ENCODE measurements at places on chromosomes 3 and 15. TPM values are rescaled to one million over a fixed set of nuclear protein-coding genes. Genes with fewer than 3 reads are reported as not detected.

The NAALADL2 gene
- polyA plus RNA-seq = not detected

The CX3CR1 gene
- polyA plus RNA-seq = 1.6 TPM

The ACTRT3 gene
- 0.20 TPM for polyA plus RNA-seq

The PGBD4 gene
- polyA plus RNA-seq = 2.2 TPM

The DUOX1 gene
- 4.2 TPM for polyA plus RNA-seq

The GHSR gene
- not detected for polyA plus RNA-seq

- DNase-seq = no peak
- peaks cover 21% of the 10 kb centered on the region for H3K27me3 ChIP-seq
- no peaks in the 10 kb centered on the region for H3K36me3 ChIP-seq
- H3K27ac ChIP-seq = no peak overlapping the region
These were observed 31.0 kb upstream of the OR5K4 start for GRCh38 chr3:98322686-98323085.

GRCh38 chr15:53511175-53511574 is 248.3 kb downstream of the WDR72 start:
- no peaks in the 10 kb centered on the region for H3K27me3 ChIP-seq
- no peak overlapping the region for H3K4me3 ChIP-seq
- no peaks in the 10 kb centered on the region for H3K36me3 ChIP-seq

DNA sequence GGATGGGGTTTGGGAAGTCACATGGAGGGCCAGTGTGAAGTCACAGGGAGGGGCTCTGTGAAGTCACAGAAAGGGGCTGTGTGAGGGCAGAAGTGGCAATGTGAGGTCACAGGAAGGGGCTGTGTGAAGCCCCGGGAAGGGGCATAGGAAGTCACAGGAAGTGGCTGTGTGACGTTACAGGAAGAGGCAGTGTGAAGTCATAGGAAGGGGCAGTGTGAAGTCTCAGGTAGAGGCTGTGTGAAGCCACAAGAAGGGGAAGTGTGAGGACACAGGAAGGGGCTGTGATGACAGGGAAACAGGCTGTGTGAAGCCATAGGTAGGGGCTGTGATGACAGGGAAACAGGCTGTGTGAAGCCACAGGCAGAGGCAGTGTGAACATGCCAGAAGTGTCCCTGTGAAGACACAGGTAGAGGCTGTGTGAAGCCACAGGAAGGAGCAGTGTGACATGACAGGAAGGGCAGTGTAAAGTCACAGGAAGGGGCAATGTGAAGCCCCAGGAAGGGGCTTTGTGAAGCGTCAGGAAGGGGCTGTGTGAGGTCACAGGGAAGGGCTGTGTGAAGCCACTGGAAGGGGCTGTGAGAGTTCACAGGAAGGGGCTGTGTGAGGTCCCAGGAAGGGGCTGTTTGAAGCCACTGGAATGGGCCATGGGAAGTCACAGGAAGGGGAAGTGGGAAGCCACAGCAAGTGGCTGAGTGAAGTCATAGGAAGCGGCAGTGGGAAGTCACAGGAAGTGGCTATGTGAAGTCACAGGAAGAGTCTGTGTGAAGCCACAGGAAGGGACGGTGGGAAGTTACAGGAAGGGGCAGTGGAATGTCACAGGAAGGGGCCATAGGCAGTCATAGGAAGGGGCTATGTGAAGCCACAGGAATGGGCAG is 37.1 kb downstream of the GASK1A start:
- H3K27me3 ChIP-seq = no peaks in the 10 kb centered on the region
- no peak overlapping the region for H3K27ac ChIP-seq
- H3K36me3 ChIP-seq = no peaks in the 10 kb centered on the region
- H3K4me3 ChIP-seq = no peak overlapping the region

- H3K36me3 ChIP-seq = no peaks in the 10 kb centered on the region
- no peak overlapping the region for H3K4me3 ChIP-seq
- no peak overlapping the region for H3K27ac ChIP-seq
- no peaks in the 10 kb centered on the region for H3K4me1 ChIP-seq
- DNase-seq = no peak
- H3K27me3 ChIP-seq = no peaks in the 10 kb centered on the region
These were observed 121.6 kb upstream of the GRM7 start for GRCh38 chr3:6739288-6739687.

DNA sequence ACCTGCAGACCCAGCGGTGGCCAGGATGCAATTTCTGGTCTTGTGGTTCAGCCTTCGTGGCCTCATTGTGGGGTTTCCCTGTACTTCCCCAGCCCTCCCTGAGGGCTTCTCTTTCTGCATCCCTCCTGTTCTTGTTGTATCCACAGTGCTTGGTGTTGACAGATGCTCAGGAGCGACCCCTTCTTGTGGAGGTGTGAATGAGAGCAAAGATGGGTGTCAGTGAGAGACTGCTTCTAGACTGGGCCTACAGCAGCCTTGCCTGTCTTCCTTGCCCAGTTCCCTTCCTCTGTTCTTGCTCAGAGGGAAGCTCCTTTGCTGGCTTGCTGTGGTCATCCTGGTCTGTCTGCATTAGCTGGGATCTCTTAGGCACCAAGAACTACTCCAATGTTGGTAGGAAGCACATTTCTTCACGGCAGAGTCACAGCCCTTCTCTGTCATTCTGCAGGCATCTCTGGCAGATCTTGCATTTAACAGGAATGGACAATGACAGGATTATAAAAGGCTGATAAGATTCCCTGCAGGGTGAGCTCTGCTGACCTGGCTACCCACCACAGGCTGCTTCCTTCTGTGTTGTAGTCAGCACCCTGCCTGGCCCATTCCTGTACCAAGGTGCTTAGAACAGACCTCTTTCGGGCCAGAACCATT is 317.8 kb upstream of the C2CD4B start:
- H3K4me3 ChIP-seq = no peak overlapping the region
- no peaks in the 10 kb centered on the region for H3K4me1 ChIP-seq
- no peak for DNase-seq

GRCh38 chr15:77033729-77034671 is 36.9 kb downstream of the TSPAN3 start:
- H3K4me1 ChIP-seq = peaks cover 19% of the 10 kb centered on the region
- H3K27me3 ChIP-seq = no peaks in the 10 kb centered on the region
- no peak overlapping the region for H3K4me3 ChIP-seq
- no peak for DNase-seq
- no peaks in the 10 kb centered on the region for H3K36me3 ChIP-seq
- no peak overlapping the region for H3K27ac ChIP-seq

- H3K27me3 ChIP-seq = no peaks in the 10 kb centered on the region
- peaks cover 14% of the 10 kb centered on the region for H3K4me1 ChIP-seq
- no peak overlapping the region for H3K4me3 ChIP-seq
These were observed 36.7 kb upstream of the CP start for GRCh38 chr3:149258298-149258697.

- H3K27me3 ChIP-seq = no peaks in the 10 kb centered on the region
- H3K36me3 ChIP-seq = no peaks in the 10 kb centered on the region
- H3K4me1 ChIP-seq = no peaks in the 10 kb centered on the region
- no peak overlapping the region for H3K4me3 ChIP-seq
- H3K27ac ChIP-seq = no peak overlapping the region
- DNase-seq = no peak
These were observed 308.2 kb upstream of the ADAMTS9 start for GRCh38 chr3:64995857-64996551.

DNA sequence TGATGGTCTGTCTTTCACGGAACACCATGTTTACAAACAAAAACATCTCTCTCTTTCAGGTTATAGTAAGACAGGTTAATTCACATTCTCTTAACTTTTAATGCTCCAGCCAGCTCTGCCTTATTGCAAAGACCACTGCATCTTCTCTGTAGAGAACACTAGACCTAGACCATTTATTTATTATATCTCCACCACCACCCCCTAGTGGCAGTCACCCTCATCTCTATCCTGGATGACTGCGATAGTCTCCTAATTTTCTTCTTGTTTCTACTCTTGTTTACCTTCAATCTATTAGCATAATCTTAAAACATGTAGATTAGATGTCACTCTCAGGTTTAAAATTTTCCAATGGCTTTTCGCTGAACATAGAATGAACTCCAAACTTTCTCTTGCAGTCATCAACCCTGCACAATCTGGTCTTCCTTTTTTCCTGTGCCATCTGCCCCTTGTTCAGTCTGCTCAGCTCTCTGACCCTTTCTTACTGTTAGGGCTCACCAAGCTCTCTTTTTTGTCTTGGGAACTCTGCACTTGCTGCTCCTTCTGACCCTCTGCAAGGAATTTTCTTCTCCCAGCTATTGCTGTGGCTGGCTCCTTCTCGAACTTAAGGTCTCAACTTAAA is 155.6 kb downstream of the SQOR start:
- peaks cover 33% of the 10 kb centered on the region for H3K27me3 ChIP-seq
- H3K36me3 ChIP-seq = no peaks in the 10 kb centered on the region

GRCh38 chr3:46196261-46196957 is 11.7 kb downstream of the CCR1 start:
- no peak for DNase-seq
- no peaks in the 10 kb centered on the region for H3K27me3 ChIP-seq
- H3K4me3 ChIP-seq = no peak overlapping the region
- H3K27ac ChIP-seq = no peak overlapping the region
